Fibroblast of villous mesenchyme (primary cell): ENCODE measurements at places on chromosomes 6 and 20. TPM values are rescaled to one million over a fixed set of nuclear protein-coding genes. Genes with fewer than 3 reads are reported as not detected.

RAET1G gene
- total RNA-seq, result 1.3 TPM in 2 replicates

SLC32A1 gene
- total RNA-seq, result not detected in 2 replicates

AARS2 gene
- 10.0 and 16.0 TPM in 2 replicates for total RNA-seq

EEF1A2 gene
- total RNA-seq, result under 0.01 and 0.43 TPM in 2 replicates
